ENCODE measurements at places on chromosomes 13 and 19. TPM values are rescaled to one million over a fixed set of nuclear protein-coding genes. Genes with fewer than 3 reads are reported as not detected.

Gene ZNF700
- 4.6 TPM for total RNA-seq

Gene MAST1
- total RNA-seq = not detected

Gene ZNF814
- 18.0 TPM for total RNA-seq

Gene ACER1
- not detected for total RNA-seq

Gene C19orf38
- 1.4 TPM for total RNA-seq

Gene ZNF135
- 0.63 TPM for total RNA-seq

Gene ICAM4
- not detected for total RNA-seq

Gene FLT1
- total RNA-seq = 29.0 TPM

Gene ZGLP1
- not detected for total RNA-seq

Gene RFX1
- 2.7 TPM for total RNA-seq

Gene PSMD8
- 1,400 TPM for total RNA-seq

Gene GIPC3
- total RNA-seq = 0.27 TPM

Gene B3GNT8
- total RNA-seq = 0.33 TPM

Gene CCL25
- total RNA-seq = not detected

Gene PNKP
- 43.4 TPM for total RNA-seq

Gene FBN3
- total RNA-seq = not detected

Gene GIPR
- total RNA-seq = not detected

Gene DHRS12
- 4.2 TPM for total RNA-seq

Gene CHST8
- 0.46 TPM for total RNA-seq

Gene LIPE
- 14.6 TPM for total RNA-seq

Gene TNFSF9
- not detected for total RNA-seq

Gene CASP14
- total RNA-seq = not detected

Gene C13orf42
- not detected for total RNA-seq

Gene SLC25A23
- 73.6 TPM for total RNA-seq

Gene THAP8
- total RNA-seq = 6.1 TPM

Gene TMEM221
- not detected for total RNA-seq

Gene KIR2DL3
- not detected for total RNA-seq

Gene ABHD17A
- 68.7 TPM for total RNA-seq

Gene ZNF507
- 11.9 TPM for total RNA-seq

Gene WDR88
- total RNA-seq = not detected

Gene F7
- total RNA-seq = 0.20 TPM
